ENCODE measurements at places on chromosomes 12 and 14.

GRCh38 chr12:26026713-26027112 lies 68.2 kb downstream of the RASSF8 start:
- no peak for DNase-seq

GRCh38 chr12:131918311-131919050 lies 10.6 kb upstream of the PUS1 start:
- DNase-seq = no peak

- no peak for DNase-seq
Measured at GRCh38 chr12:57609101-57609780, 2.0 kb upstream of the ARHGEF25 start.

DNA sequence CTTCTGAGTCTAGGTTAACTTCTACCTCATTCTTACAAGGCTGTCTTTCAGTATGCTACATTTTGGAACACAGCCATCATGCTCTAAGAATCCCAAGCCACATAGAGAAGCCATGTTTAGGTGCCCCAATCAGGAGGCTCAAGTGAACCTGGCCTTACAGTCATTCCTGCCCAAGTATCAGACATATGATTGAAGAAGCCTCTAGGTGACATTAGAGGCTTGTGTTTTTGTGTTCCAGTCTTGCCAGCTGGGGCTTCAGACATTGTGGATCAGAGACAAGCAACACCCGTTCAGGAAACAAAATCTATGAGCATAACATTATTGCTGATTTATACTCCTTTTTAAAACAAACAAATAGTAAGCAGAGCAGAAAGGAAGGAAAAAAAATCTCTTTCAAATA lies 8.1 kb upstream of the SLC16A7 start:
- no peak for DNase-seq

DNA sequence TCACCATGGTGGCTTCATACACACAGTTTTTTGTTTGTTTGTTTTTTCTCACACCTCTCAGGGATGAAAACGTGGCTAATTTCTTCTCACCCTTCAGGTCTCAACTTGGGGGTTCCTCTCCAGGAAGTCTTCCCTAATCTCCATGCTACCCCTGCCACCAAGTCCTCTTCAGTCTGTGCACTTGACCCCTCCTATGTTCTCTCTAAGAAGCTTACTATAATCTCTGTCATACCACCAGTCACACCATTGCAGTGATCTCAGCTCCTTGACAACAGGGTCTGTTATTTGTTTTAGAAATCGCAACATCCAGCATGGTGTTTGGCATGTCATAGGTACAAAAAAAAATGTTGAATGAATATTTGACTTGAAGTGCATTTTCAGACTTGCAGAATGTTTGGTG lies 83.4 kb downstream of the PRORP start:
- no peak for DNase-seq

- no peak for DNase-seq
Measured at GRCh38 chr12:125387206-125387605, 322.0 kb downstream of the AACS start.

DNA sequence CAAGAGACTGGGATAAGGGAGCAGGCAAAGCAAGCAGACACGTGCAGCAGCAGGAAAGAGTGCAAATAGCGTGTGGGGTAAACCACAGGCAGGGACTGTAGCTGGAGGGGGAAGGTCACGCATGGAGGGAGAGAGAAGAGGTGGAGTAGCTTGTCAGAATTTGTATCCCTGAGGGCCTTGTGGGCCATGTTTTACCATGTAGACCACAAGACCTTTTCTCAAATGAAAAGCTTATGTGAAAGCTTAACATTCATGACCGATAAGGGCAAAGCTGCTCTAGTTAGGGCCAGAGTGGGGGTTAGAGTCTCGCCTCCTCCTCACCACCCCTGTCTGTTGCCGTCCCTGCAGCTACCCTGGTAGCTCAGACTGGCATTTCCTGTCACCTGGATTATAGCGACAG lies 152.9 kb upstream of the E2F7 start:
- no peak for DNase-seq

GRCh38 chr14:75826599-75826998 lies 155.2 kb downstream of the TGFB3 start:
- DNase-seq = no peak

DNA sequence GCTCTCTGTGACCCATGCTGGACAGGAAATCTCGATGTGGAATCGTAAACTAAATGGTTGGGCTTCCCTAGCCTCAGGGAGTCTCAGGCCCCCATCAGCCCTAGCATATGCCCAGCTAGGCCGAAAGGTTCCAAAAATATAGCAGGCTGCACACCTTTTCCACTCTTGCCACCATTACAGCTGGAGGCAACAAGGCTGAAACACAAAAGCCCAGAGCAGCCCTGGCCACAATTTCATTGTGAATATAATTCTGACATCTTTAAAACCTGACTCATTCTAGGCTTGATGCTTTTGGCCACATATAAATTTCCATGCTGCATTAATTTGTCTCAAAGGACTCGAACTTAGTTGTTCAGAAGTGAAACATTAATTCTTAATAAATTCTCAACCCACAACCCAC lies 382.2 kb downstream of the GRIN2B start:
- no peak for DNase-seq

Data from GM18507 (cell line).